ENCODE measurements at places on chromosomes 2 and 18.

- no peak for DNase-seq
Measured at GRCh38 chr2:232389327-232389726, 10.8 kb downstream of the ALPP start.

- no peak for DNase-seq
Measured at GRCh38 chr2:11976073-11976472, 229.6 kb downstream of the LPIN1 start.

DNA sequence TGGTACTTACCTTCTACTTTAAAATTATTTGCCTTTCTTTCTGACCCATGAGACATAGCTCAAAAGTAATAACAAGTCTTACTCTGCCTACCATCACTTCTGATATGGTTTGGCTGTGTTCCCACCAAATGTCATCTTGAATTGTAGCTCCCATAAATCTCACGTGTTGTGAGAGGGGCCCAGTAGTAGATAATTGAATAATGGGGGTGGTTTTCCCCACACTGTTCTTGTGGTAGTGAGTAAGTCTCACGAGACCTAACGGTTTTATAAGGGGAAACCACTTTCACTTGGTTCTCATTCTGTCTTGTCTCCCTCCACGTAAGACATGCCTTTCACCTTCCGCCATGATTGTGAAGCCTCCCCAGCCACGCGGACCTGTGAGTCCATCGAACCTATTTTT lies 47.5 kb downstream of the GALNT3 start:
- DNase-seq, result no peak

DNA sequence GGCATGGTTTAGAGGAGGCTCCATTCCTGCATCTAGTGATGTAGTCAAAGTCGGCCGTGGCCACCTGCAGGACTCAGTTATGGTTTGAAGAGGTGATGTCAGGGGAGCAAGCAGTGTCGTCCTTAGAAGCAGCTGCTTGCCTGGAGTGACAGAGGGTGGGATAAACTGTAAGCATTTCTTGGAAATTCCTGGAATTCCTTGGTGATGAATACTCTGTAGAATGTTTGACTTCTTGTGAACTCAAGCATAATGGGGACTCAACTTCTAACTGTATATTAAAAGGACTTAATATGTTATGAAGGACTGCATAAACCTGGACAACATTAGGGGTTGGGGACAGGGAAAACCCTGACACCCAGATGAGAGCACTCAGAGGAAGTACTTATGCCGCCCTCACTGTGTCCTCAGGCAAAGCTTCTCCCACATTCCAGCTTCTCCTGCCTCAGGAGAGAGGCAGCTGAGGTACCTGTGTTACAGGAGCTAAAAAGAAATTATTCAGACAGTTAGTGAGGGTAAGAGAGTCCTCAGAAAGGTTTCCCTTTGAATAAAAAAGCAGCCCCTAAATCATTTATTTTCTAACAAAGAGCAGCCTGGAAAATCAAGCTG lies 459.9 kb upstream of the CELF4 start:
- no peak for DNase-seq

GRCh38 chr18:49094979-49095632 lies 144.3 kb upstream of the SMAD7 start:
- no peak for DNase-seq

DNA sequence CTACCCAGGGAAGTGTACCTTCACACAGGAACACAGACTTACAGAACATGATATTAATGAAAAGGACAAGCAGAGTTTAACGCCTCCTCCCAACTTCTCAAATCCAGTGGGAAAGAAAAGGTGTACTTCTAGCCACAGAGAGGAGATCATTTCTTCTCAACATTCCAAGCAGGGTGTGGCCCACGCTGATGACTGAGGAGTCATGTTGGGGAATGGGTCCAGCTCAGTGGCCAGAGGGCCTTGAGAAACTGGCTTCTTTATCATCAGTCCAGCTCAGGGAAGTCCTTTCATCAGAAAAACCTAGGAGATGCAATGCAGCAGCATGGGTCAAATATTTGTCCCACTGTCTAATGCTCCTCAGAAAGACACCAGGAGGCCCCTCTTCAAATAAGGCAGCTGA lies 63.0 kb downstream of the RBM43 start:
- DNase-seq, result no peak

DNA sequence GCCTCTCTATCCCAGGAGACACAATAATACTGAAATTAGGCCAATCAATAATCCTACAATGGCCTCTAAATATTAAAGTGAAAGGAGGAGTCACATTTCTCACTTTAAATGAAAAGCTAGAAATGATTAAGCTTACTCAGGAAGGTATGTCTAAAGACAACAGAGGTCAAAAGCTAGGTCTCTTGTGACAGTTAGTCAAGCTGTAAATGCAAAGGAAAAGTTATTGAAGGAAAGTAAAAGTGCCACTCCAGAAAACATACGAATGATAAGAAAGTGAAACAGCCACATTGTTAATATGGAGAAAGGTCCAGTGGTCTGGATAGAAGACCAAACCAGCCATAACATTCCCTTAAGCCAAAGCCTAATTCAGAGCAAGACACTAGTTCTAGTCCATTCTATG lies 9.5 kb downstream of the SESTD1 start:
- DNase-seq, result no peak

DNA sequence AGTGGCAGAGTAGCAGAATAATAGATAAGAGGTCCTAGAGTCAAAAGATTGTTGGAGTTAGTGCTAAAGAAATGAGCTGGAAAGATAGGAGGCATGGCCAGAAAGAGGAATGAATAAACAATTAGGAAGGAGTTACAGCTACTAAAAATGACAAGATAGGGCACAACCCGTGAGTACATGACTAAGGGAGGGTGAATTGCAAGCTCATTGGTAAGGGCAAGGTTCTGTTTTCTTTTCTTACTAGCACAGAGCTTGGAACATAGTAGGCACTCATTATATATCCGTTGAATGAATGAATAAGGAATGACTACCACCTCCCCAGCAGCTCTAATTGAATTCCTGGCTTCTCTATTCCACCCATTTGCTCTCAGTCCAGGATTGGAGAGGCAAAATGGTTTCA lies 5.7 kb upstream of the MARCO start:
- no peak for DNase-seq

GRCh38 chr2:144434425-144435222 lies 85.3 kb downstream of the ZEB2 start:
- DNase-seq, result no peak

- no peak for DNase-seq
Measured at GRCh38 chr18:54900290-54900689, 59.0 kb downstream of the CCDC68 start.

GRCh38 chr2:234195516-234195915 lies 145.0 kb downstream of the SPP2 start:
- no peak for DNase-seq

DNA sequence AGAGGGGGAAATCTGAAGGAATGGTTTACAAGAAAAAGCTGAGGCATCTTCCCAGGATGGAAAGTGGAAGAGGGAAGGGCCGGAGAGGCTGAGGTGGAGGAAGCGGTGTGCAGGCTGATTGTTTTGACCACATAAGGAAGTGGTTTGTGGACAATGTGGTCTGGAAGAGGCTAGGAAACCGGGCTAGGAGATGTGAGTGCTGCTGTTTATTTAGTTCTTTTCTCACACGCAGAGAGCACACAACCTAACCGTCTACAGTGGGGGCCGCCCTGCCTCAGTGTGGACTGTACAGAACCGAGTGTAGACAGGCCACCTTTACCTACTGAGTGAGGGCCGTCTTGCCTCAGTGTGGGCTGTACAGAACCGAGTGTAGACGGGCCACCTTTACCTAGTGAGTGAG lies 251.7 kb upstream of the PXDN start:
- DNase-seq, result no peak

- DNase-seq, result no peak
Measured at GRCh38 chr2:47173986-47174732, 19.1 kb upstream of the STPG4 start.

- no peak for DNase-seq
Measured at GRCh38 chr2:105801961-105802360, 57.2 kb downstream of the NCK2 start.

GRCh38 chr2:44942304-44943030 lies 965 bp downstream of the SIX3 start:
- DNase-seq, result no peak

DNA sequence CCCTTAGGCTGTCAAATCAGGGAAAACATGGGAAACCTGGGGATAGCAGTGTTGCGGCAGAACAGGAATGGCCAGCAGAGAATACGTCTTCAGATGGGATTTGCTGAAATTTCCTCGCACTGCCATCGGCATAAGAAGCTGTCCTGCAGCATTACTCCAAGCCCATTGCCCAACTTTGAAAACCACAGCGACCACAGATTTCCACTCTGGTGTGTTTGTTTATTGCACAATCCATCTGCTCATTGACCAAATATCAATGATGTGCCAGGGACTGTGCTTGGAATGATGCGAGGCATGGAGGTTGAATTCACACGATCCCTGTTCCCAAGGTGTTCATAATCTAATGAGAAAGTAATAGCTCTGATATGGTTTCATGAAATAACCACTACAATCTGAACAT lies 383.3 kb upstream of the MYT1L start:
- DNase-seq, result no peak

All from GM13976 (cell line).